Activated naive CD8-positive, alpha-beta T cell treated with anti-CD3 and anti-CD28 coated beads, Interleukin-2, amount 10 ng/mL, durations not matched to agents 7 days and 5 days (primary cell): ENCODE measurements at places on chromosomes 3 and 15.

DNA sequence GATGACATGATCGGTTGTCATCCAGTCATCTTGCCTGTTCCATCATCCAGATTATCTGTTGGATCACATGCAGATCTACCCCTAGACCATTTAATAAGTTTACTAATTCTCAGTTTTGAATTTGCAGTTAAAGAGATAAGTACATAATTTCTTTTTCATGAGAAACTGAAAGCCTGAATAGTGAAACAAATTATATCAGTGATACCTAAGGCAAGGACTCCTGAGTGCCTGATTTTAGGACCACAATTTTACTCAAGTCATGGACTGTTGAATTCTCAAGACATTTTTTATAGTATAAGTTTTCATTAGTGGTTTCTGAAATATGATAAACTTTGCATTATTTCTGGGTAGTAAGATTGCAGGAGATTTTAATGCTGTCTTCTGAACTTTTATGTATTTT, 13.2 kb downstream of the SIDT1 start:
- no peak for DNase-seq

DNA sequence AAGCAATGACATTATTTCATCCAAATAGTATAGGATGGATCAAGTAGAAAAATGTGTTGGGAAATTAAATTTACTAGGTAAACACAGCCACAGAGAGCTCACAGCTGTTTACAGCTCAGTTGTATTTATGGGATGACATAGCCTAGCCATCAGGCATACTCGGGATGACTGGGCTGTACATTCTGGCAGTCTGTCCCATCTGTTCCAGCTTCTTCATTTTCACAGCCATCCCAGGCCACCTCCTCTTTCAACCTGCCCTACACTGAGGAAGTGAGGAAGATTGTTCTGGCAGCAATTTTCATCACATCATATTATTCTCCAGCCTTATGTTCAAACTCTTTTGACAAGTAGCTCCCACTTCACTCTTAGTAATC, 98.4 kb upstream of the PFN2 start:
- no peak for DNase-seq

GRCh38 chr15:46523701-46524100, 888.9 kb downstream of the SQOR start:
- no peak for DNase-seq

- no peak for DNase-seq
Measured at GRCh38 chr3:183514021-183514420, 41.5 kb downstream of the KLHL6 start.

DNA sequence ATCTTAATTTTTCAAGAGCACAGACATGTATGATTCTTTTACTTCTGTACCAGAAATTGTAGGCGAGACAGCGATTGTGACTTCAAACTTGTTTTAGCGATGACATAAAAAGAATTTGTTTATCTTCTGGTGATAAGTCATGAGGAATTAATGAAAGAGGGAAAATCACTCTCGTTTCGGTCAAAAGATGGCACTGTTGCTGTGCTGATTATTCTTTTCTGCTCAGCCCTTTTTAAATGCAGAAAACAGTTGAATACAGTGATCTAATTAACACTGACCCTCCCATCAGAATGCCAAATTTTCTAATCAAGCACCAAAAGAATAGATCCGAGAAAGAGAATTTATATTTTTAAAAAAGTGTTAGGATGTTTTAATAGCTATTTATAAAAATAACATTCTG, 52.6 kb downstream of the NSUN3 start:
- no peak for DNase-seq

GRCh38 chr3:30667280-30667651, 60.9 kb downstream of the TGFBR2 start:
- DNase-seq = no peak

GRCh38 chr3:189188466-189188865, 16.7 kb downstream of the TPRG1 start:
- DNase-seq = no peak

DNA sequence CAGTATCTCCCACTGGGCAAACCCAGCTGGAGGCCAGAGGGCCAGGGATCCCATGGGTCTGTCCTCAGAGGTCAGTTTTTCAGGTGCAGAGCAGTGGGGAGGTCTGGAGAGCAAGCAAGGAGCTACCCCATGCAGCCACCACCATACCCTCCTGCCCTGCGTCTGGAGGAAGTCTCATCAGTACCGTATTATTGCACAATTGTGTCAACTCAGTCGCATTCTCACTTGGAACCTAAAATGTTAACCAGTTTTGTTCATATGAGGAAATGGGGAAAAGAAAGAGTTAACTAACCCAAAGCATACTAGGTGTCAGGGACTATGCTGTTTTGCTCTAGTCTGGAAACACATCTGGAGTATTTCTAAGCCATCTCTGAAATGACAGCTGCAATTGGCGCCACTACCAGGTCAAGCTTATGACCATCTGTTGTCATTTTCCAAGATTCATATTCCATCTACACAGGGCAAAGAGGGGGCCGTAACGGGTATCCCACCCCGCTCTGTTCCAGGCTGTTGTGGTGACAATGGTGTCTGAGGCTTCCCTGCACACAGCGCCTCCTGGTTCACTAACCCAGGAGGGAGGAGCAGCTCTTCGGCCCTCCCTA, 16.9 kb upstream of the APBA2 start:
- no peak for DNase-seq

DNA sequence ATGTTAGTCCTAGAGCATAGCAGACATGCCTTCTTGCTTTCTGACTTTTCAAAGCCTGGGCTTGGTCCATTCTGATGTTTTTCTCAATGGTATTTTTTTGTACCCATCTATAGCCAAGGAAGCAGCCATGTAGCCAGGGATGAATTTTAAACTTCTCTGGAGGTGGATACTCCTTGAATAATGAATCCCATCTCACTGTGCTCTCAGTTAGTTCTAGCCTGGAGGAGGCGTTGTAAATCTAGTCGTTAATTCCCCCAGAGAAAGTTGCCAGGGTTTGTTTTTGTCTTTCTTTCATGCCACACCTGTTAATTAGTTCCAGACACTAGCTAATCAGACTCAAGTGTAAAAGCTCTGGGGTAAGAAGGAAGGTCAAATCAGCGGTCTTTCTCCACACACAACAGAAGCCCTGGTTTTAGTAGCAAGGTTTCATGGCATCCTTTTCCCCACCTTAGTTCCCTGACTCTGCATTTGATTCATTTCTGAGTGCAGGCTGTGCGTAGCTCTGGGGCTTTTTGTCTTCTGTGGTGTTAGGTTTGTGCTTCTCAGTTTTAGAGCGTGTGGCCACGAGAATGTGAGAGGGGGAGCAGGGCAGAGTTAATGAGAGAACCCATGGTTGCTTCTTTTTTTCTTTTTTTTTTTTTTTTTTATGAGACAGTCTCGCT, 19.7 kb downstream of the PTPRG start:
- DNase-seq = no peak

DNA sequence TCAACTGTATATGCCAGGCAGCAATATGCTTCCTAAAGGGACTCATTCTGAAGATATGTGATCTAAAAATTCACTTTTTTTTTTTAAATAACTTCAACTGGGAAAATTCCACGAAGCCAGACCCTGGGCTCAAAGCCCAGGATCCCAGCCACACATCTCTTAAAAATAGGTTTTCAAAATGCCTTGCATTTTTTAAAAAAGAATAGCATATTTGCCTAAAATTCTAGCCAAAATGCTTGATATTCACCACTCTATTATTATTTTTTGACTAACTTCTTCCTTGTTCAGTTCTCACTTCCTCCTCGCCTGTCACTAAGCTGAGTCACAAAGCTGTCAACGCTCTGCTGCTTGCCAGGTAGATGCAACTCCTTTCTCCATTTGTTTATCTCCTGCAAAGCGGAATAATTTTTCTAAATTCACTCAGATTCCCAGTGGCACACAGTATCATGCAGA, 28.0 kb upstream of the VGLL4 start:
- DNase-seq = no peak

- peak; percentile 20 for DNase-seq
Measured at GRCh38 chr3:38017445-38018295, 11.8 kb downstream of the PLCD1 start.

GRCh38 chr15:60399246-60399915, 1.6 kb upstream of the ANXA2 start:
- no peak for DNase-seq

DNA sequence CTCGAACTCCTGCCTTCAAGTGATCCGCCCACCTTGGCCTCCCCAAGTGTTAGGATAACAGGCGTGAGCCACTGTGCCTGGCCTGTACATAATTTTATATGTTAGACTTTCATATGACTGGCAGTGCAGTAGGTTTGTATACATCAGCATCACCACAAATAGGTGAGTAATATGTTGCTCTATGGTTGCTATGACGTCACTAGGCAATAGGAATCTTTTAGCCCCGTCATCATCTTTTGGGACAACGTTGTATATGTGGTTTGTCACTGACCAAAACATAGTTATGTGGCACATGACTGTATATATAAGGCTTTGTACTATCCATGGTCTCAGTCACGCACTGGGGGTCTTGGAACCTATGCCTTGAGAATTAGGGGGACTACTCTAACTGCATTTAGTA, 17.0 kb upstream of the DNAJC19 start:
- DNase-seq = no peak

- no peak for DNase-seq
Measured at GRCh38 chr3:187369089-187369447, 883 bp downstream of the RTP4 start.

DNA sequence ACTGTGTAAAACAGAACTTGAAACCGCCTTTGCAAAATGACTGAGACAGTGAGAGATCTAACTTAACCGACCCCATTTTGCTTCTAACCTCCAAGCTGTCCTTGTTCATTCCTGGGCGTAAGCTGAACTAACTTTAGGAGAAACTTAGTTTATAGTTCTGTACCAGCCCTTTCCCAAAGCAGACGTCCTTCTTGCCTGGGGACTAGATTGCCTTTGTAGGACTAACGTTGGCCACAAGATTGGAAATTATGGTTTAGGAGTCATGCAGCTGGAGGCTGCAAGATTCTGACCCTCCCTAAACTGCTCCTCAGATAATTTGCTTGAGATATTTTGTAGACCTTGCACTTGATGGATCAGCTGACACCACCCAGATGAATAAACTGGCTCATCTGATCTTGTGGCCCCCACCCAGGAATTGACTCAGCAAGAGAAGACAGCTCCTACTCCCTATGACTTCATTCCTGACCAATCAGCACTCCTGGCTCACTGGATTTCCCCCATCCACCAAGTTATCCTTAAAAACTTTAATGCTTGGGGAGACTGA, 219.9 kb upstream of the PROK2 start:
- DNase-seq = no peak

- no peak for DNase-seq
Measured at GRCh38 chr3:78613421-78613879, 1154.3 kb downstream of the ROBO1 start.

DNA sequence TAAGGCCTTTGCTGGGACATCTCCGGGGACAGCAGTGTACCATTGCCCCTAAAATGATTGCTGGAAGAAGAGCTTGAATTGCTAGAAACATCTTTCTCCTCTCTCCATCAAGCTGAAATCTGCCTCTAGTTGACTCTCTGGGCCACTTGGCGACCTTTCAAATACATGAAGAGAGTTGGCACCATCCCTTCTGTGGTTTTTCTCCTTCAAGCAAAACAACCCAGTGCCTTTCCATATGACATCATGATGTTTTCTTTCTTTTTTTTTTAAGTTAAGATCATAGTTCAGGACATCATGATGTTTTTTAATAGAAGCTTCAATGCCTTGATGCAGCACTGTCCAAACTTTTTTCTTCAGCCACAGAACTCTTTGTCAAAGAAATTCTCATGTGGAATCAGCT, 144.0 kb upstream of the PTPRG start:
- DNase-seq = no peak

- DNase-seq = no peak
Measured at GRCh38 chr3:181794011-181794790, 82.5 kb downstream of the SOX2 start.

DNA sequence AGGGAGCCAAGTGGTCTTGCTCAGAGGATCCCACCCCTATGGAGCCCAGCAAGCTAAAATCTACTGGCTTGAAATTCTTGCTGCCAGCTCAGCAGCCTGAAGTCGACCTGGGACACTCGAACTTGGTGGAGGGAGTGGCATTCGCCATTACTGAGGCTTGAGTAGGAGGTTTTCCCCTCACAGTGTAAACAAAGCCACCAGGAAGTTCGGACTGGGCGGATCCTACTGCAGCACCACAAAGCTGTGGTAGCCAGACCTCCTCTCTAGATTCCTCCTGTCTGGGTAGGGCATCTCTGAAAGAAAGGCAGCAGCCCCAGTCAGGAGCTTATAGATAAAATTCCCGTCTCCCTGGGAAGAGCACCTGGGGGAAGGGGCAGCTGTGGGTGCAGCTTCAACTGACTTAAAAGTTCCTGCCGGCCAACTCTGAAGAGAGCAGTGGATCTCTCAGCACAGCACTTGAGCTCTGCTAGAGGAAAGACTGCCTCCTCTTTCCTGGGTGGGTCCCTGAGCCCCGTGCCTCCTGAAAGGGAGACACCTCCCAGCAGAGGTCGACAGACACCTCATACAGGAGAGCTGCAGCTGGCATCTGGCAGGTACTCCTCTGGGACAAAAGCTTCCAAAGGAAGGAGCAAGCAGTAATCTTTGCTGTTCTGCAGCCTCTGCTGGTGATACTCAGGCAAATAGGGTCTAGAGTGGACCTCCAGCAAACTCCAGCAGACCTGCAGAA, 576.3 kb upstream of the NECTIN3 start:
- DNase-seq = no peak

- DNase-seq = no peak
Measured at GRCh38 chr3:129277829-129278271, 820 bp upstream of the HMCES start.

DNA sequence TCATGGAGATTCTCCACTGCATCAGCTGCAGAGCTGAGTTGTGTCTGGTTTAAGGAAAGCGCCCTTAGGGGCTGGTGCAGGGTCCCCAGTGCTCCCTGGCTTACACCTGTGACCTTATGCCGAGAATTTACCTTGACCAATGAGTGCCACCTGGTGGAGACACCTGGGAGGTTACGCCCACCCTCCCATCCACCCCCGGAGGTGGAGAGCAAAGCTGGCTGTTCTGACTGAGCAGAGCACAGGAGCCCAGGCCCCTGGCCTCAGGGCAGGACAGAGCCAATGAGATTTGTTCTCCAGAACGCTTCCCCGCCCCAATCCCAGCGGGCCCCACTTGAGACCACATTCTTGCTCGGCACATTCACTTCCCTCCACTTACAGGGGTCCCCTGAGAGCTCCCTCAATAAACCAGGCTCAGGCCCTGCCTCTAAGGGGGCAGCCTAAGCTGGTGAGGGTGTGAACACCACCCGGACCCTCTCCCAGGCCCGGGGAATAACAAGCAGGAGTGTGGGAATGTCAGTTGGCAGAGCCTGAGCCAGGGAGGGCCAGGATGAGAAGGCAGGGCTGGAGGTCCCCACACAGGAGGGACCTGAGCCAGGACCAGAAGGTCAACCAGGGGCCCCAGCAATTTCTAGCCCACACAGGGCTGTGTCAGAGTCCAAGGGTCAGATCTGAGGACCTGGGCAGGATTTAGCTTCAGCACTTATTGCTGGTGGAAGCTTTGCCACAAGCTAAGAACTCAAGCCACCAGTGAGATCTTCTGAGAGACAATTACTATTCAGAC, 117.1 kb downstream of the TPRA1 start:
- DNase-seq = no peak

GRCh38 chr3:72376956-72377710, 471.1 kb downstream of the SHQ1 start:
- DNase-seq = no peak
